ENCODE measurements at places on chromosomes 3 and 15.

GRCh38 chr3:101962055-101962454 is 112.7 kb downstream of the NFKBIZ start:
- no peak for DNase-seq

GRCh38 chr3:25476639-25477038 is 48.6 kb downstream of the RARB start:
- no peak for DNase-seq

DNA sequence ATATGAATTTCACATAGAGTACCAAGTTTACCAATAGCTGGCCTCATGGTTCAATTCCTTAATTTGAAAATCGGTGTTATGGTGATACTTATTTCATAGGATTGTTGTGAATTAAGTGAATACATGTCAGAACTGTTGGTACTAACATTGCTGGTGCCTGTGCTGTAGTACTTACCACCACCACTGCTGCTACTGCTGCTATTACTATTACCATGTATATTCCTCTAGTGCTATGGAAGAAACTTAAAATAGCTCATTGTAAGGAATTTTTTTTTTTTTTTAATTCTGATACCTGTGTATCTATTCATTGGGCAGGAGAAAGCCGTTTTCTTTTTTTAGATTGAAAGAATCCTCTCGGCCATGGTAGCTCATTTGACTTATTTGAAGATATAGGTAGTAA is 3.6 kb downstream of the FYTTD1 start:
- DNase-seq = no peak

- no peak for DNase-seq
Measured at GRCh38 chr3:156843071-156843808, 17.1 kb downstream of the LEKR1 start.

GRCh38 chr15:92614301-92614700 is 41.3 kb downstream of the FAM174B start:
- DNase-seq = no peak

GRCh38 chr3:7615043-7615442 is 754.1 kb downstream of the GRM7 start:
- DNase-seq = no peak

DNA sequence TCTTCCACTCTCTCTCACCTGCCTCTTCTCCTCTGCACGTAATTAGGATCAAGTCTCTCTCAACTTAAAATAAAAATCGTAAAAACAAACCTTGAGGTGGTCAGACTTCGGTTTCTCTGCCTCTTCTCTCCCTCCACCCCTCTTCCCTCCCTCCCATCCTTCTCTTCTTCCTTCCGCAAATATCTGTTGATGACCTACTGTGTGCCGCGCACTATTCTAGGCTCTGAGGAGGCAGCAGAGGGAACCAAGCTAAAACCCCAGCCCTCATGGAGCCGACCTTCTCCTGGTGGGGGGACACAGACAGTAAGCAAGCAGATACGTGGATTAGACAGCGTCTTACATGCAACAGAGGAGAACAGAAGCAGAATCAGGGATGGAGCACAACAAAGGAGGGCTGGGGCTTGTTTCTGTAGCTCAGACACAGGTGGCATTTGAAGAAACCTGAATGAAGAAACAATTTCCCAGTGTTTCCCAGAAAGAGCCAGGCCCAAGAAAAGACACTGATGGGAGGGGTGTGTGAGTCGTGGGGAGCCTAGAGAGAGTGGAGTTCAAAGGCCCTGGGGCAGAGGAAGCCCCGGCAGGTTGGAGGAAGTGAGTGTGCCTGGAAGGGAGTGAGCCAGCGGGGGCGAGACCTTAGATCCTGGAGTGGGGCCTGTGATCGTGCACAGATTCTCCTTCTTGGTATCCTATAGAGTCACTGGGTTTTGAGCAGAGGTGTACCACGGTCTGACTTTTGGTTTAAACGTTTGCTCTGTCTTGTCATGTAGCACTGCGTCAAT is 80.5 kb downstream of the TOP2B start:
- no peak for DNase-seq

DNA sequence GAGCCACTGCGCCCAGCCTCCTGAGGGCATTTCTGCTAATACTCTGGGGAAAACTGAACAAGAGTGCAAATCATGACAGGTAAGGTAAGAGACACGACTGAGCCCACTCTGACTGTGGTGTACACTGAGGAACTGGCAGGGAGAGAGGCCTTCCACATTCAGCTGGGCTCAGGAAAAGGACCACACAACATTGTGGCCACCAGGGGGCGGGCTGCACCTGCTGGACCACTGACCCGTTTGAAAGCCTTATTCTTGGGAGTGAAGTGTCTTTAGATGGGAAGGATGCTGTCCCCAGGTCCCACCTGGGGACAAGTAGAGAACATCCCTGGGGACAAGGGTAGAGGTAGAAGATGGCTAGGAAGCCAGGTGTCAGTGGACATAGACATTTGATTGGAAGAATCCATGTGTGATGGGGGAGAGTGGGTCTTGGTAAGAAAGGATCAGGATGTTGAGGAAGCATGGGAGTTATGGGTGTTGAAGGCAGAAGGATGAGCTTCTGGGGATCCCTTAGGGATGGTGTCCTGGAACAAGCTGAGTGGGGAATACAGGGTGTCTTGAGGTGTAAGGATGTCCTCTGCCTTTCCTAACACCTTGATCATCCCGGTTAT is 6.2 kb upstream of the CTDSPL start:
- DNase-seq = peak; percentile 81

GRCh38 chr15:27529399-27529798 is 558.4 kb downstream of the GABRG3 start:
- no peak for DNase-seq

DNA sequence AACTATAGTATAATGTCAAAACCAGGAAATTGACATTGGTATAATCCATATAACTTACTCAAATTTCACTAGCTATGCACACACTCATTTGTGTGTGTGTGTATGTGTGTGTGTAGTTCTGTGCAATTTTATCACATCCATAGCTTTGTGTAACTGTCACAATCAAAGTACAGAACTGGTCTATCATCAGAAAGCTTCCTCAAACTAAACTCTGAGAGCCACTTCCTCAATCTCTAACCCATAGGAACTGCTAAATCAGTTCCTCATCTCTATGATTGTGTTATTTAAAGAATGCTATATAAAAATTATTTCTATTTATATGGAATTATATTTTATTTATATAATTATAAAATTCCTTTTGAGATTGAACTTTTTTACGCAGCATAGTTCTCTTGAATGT is 18.1 kb downstream of the LNP1 start:
- no peak for DNase-seq

GRCh38 chr3:65497846-65498245 is 540.9 kb downstream of the MAGI1 start:
- DNase-seq = no peak

GRCh38 chr3:150763841-150764483 is 993 bp upstream of the SIAH2 start:
- peak; percentile 29 for DNase-seq

DNA sequence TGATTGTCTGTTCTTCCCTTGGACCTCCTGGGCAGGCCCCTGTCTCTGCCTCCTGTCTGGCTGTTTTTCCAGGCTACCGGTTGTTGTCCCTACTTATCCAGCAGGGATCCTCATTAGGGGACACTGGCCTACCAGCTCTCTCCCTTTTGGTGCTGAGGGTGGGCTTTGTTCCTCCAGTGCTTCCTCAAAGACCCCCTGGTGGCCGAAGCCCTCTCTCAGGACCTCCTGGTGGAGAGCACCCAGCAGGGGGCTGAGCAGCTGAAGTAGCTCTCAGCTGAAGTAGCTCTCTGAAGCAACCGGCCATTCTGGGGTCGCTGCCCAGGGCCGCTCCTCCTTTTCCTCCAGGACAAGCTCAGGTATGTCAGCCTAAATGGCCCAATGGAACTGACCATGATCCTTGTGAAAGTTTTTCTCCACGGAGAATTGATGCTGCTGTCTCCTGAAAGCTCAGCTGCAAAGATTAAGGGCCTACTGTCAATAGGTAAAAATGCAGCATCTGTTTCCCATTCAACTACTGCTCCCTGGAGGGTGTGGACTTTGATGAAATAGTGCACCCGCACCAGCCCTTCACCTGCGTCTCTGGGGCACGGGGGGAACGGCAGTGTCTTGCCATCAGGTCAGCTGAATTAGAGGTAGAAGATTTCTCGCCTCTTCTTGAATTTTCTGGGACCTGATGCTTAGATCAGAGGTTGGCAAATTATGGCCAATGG is 27.6 kb downstream of the ARNT2 start:
- no peak for DNase-seq

DNA sequence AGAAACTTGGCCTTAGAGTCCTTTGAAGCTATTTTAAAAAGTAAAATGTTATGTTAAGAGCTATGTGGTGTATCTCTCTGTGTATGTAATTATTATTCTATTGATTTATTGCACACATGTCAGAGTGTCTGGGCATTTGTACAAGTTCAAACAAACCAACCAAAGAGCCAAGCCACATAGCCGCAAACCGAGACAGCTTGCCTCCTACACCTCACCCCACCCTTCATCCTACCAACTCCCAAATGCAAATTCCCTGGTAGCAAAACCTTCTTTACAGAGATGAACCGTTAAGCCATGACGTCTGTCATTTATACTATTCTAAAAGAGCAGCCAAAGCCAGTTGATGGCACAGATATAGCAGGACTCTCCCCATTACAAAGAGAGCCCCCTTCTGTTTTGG is 332.3 kb downstream of the ERC2 start:
- no peak for DNase-seq

GRCh38 chr3:161049683-161050248 is 55.4 kb downstream of the B3GALNT1 start:
- no peak for DNase-seq

- no peak for DNase-seq
Measured at GRCh38 chr15:36797128-36797527, 217.7 kb downstream of the CDIN1 start.

DNA sequence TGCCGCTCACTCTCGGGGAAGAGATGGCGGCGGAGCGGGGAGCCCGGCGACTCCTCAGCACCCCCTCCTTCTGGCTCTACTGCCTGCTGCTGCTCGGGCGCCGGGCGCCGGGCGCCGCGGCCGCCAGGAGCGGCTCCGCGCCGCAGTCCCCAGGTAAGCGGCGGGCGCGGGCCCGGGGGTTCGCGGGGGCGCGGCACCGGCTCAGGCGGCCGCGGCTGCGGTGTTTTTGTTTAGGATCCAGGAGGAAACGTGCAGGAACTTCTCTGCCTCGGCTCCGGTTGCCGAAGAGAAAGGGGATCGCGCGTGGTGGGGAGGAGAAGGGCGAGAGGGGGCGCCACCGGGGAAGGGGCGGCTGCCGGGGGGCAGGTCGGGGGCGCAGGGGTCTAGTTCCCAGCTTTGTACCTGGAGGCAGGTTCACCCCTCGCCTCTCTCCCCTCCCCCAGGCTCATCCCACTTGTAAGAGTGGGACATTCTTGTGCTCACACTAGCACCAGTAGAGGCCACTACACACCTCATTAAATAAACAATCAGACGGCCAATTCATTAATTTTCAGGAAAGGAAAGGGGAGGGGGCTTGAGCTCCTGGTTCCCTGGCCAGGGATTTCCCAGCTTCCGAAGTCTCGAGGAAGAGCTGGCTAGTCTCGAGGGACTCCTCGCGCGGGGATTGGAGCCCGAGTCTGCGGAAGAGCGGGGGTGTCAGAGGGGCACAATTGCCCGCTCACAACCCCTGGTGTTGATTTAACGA is 562 bp downstream of the NEO1 start:
- peak; percentile 59 for DNase-seq

DNA sequence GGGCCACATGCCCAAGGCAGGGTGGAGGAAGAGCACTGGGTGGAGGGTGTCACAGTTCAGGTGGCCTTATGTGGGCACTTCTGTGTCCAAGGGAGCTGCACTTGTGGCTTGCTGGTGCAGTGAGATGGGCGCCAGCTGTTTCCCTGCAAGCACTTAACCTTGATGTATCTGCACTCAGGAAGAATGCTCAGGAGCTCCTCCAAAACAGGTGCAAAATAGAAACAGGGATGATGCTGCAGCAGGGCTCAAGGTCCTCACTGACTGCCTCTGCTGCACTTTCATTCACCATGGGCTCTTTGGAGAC is 151.3 kb downstream of the CADPS start:
- no peak for DNase-seq

- DNase-seq = no peak
Measured at GRCh38 chr3:50163572-50164455, 8.7 kb downstream of the SEMA3F start.

- DNase-seq = no peak
Measured at GRCh38 chr15:68489421-68489820, 57.5 kb upstream of the ITGA11 start.

Measured in progenitor cell of endocrine pancreas (in vitro differentiated cells).